ENCODE measurements at places on chromosomes 2 and 18.
A peak's percentile ranks its signal among the peaks of the same experiment; 100 is the strongest.

DNA sequence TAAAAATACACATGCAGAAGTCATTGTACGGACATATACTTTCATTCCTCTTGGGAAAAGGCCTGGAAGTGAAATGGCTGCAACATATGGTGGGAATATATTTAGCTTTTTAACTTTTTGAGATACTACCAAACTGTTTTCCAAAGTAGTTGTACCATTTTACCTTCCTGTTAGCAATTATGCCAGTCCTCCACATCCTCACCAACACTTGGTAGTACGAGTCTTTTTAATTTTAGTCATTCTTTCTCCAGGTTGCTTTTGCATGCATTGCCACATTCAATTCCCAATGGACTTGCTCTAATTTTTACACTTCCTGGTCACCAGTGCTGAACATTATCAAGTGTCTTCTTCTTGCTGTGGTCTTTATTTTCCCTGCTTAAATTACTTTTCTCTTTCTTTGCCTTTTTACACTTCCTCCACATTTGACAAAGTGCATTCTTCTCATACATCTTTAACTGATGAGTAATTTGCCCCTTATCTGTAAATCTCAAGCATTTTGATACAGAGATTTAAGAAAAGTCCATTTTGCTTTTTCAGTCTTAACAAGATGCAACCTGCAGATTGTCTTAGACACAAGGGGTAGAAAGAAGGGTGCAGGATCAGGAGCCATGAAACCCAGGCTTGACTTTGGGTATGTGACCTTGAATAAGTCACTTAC, 14.5 kb downstream of the VIT start:
- no peak for DNase-seq

- DNase-seq, result no peak
Measured at GRCh38 chr2:231393149-231394131, 2.1 kb upstream of the B3GNT7 start.

DNA sequence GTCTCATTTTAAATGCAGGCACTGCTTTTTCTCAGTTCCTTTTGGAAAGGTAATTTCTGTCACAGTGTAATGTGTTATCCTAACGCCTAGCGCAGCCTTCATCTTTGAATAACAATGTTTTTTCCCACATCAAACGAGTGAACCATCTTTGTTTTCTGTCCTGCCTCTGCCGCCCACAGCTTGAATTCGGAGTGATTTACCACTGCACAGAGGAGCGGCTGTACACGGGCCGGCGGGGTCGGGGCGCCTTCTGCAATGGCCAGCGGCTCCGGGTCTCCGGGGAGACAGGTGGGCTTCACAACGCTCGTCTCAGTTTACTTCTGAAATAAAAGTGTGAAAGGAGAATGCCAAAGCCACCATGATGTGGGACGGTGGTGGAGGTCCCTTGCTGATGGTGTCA, 32.8 kb downstream of the IMPA2 start:
- no peak for DNase-seq

DNA sequence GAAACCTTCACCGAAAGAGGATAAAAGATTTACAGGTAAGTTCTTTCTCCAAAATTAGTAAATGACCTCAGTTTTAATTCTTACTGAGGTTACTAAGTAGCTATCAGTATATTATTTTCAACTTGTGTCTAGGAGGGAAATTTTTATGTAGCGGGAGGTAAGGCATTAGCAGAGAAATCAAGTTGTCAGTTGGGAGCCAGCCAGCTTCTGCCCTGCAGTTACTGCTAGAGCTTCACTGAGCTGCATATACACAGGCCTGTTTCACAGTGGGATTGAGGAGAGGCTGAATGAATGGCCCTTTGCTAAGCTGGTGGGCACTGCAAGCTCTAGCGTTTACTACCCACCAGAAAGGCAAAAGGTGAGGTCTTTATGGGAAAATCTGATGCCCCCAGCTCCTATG, 105.7 kb downstream of the ACAA2 start:
- no peak for DNase-seq

DNA sequence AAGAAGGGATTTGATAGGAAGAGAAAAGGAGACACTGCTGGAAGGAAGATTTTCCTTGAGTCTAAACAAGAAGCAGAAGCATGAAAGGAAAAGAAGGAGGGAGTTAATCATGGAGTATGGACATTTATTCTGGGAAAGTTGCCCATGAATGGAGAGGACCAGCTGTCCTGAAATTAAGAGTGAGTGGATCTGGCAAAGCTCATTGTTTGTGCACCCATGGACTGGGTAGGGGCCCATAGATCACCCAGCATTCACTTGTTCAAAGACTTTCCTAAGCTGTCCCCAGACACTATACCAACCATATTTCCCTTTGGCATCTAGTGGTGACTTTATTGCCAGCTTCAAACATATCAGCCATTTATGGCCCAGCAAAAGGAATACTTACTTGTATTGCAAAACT, 422.7 kb downstream of the FBXO15 start:
- DNase-seq, result no peak

GRCh38 chr18:48486754-48487153, 52.1 kb upstream of the CTIF start:
- no peak for DNase-seq

- no peak for DNase-seq
Measured at GRCh38 chr2:7725171-7725849, 808.1 kb downstream of the RNF144A start.

DNA sequence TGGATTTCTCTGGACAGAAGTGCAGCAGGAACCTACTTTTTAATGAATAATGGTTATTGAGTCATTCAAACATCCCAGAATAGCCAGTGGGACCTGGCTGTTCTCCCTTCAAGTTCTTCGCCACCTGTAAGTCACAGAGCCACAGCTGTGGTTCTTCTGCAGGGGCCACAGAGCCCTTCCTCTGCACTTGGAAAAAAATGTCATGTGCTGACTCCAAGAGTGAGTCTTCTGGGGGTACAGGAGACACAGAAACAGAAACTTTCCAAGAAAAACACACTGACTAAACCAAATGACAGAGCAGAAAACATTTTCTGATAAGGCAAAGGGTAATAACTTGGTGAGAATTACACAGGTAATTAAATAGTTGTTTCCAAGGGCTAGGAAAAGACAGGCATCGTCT, 68.7 kb upstream of the FN1 start:
- no peak for DNase-seq

DNA sequence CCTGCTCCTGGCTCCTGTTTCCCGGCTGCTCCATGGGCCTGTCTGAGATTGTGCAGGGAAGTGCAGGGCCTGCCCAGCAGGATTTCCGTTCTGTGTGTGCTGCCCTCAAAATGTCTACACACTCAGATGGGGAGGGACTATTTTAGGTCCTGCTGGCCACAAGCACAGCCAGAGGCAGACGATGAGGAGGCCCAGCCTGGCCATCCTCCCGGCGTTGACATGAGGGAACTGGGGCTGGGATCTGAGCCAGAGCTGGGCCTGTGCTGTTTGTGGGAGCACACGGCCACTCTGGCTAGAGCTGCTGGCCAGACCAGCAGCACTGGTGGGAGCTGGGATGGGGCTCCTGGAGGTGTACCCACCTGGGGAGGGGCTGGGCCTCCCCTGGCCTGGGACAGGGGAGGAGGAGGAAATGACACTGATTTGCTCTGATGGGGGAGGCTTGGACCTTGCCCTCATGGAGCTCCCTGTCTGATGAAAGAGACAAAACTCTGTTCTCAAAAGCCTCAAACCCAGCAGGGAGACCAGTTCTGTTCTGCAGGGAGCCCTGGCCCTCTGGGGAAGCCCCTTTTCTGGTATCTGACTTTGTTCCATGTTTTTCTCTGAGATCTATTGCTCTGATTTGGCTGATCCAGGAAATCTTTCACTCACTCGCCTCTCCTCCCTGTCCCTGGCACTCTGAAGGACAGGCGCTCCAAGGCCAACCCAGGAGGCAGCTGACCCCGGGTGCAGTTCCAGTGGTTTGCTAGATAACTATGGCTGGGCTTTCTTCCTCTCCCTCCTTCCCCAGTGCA, 161.8 kb downstream of the DYSF start:
- peak; percentile 2 for DNase-seq

- DNase-seq, result no peak
Measured at GRCh38 chr2:97963079-97963406, 32.7 kb downstream of the TMEM131 start.

DNA sequence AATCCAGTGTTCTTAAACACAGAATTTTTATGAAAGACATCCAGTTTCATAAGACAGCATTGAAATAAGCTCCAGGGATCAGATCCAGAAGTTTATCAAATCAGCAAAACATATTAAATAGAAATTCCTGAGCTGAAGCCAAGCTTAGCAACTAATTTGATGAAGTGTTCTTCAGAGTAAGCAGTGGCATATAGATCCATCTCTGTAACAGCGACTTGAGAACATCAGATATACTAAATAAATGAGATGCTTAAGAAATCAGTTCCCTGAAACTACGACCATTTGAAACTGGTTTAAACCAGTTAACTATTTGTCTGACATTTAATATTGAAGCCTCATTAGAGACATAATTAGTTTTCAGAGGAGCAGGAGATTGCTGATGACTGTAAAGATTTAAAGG, 34.1 kb downstream of the PPP1R1C start:
- no peak for DNase-seq

GRCh38 chr2:175552902-175553301, 371.4 kb upstream of the ATP5MC3 start:
- no peak for DNase-seq

GRCh38 chr2:223746611-223747010, 90.8 kb downstream of the AP1S3 start:
- no peak for DNase-seq

DNA sequence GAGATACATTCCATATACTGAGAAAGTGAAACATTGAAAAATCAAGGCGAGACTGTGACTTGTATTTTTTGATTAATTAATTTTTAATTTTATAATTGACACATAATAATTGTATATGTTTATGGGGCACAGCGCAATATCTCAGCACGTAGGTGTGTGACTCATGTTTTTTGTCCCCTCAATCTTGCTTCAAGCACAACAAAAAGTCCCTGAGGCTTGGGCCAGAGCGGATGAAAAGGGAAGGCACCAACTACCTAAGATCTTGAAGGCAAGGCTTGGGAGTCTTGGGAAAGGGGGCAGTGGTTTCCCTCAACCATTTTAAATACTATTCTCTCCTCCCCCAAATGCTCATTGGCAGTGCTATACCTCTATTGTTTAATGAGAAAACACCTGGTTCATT, 9.9 kb downstream of the SGPP2 start:
- DNase-seq, result no peak

DNA sequence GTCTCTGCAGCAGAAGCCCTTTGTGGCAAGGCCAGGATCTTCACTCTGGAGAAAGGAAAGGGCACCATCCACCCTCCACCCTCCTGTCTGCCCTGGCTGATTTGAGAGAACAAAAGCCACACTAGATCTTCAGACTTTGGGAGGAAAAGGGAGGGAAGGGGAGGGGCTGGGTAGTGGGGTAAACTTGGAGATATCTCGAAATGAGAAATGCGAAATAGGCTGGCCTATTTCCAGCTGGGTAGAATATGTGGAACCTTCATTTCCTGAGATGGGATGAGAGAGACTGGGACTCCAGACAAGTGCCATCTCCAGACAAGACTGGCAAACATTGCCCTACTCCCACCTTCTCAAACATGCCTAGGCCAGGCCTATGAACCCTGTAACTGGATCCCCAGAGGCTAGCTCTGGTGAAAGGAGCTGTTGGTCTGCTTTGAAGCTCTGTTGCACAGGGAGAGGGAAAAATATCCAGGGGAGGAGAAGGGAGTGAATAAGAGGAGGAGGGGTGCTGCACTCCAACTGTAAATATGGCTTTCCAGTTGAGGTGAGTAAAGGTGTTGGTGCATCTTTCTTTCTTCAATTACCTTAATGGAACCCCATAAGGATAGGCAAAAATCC, 1.7 kb downstream of the HOXD12 start:
- DNase-seq, result no peak

DNA sequence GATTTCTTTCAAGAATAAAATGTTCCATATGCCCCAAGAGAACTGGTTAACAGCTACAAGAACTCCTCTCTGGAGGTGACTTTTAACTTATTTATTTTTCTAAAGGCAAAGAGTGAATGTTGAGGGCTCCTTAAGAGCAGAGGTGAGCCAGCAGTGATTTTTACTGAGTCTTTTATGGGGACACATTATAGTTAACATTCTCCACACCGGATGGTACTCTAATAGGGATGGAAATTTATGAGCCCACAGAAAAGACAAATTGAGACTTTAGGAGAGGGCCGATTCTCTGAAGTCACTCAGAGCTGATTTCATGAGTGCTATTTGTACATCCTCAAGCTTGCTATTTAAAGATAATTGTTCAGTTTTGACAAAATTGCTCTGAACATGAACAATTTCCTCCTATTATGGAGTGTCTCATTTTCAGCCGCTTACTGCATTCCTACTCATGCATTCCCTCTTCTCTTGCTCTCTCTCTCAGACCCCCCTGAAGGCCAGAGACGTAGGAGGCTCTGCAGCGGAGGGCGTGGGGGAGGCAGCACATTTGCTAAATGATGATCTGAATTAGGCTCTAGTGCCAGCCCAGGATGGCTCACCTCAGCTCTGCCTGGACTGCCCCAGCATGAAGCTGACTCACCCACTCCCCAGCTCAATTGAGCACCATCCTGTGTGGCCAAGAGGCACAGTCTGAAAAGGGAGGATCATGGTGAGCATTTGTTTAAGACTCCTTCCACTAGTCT, 5.9 kb upstream of the RPL37A start:
- DNase-seq, result no peak

GRCh38 chr2:7019191-7019590, 102.0 kb downstream of the RNF144A start:
- no peak for DNase-seq

GRCh38 chr2:227509824-227510619, 38.1 kb downstream of the AGFG1 start:
- DNase-seq, result no peak

- no peak for DNase-seq
Measured at GRCh38 chr2:61926531-61927477, 21.3 kb downstream of the COMMD1 start.

- DNase-seq, result no peak
Measured at GRCh38 chr2:119857742-119858141, 98.0 kb downstream of the PTPN4 start.

DNA sequence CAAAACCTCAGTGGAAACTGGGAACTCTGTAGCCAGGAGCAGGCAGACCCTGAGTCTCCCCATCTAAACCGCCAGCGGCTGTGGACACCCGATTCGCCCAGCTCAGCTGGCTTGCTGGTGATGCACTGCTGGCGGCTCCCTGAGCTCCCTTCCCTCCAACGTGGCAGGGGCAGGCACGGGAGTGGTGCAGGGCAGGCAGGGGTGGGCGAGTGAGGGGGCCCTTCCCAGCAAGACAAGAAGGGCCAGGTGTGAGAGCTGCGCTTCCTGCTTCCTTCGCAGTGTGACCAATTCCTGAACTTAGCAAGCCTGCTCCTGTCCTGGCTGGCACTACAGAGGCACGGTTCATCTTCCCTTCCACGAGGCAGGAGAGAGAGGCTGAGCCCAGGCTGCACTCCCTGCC, 12.3 kb upstream of the SEMA4C start:
- no peak for DNase-seq

- no peak for DNase-seq
Measured at GRCh38 chr2:131014141-131014540, 79.1 kb downstream of the FAM168B start.

Data from activated CD4-positive, alpha-beta T cell treated with anti-CD3 and anti-CD28 coated beads for 1 hour (primary cell).